Dorsolateral prefrontal cortex (tissue), 122 donors: ENCODE measurements at places on chromosomes 3 and 15. TPM values are rescaled to one million over a fixed set of nuclear protein-coding genes. Genes with fewer than 3 reads are reported as not detected.
A peak's percentile ranks its signal among the peaks of the same experiment; 100 is the strongest.

PDZRN3 gene
- total RNA-seq = 48.2 TPM

DUOXA2 gene
- not detected for total RNA-seq

AQR gene
- total RNA-seq = 29.8 TPM

NME9 gene
- 16.6 TPM for total RNA-seq

ROPN1 gene
- total RNA-seq = not detected

DTX3L gene
- 6.7 TPM for total RNA-seq

SEMA3G gene
- 1.6 TPM for total RNA-seq

CHRNA3 gene
- total RNA-seq = not detected

NR2E3 gene
- total RNA-seq = not detected

HES1 gene
- total RNA-seq = 18.9 TPM

C2CD4A gene
- total RNA-seq = 0.19 TPM

DNA sequence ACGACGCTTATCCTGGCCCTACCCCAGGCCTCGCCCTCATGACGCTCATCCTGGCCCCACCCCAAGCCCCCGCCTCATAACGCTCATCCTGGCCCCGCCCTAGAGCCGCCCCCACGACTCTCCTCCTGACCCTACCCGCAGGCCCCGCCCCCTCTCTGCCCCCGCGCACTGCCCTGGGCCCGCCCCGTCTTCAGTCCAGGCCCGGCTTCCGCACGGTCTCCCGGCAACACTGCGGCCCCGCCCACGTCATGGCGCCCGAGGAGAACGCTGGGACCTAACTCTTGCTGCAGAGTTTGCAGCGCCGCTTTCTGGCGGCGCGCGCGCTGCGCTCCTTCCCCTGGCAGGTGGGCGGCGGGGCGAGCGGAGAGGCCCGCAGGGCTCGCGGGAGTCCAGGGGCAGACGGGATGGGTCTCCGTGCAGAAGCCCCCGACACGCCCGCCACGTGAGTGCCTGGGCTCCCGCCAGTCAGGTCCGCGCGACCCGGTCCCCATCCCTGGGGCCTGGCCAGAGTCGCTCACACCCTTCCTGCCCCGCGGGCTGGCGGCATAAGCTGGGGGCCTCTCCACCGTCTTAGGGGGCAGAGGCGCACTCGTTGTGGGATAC is 52.5 kb upstream of the ROPN1B start:
- peak; percentile 96 for DNase-seq

- no peak for DNase-seq
Measured at GRCh38 chr15:90291679-90292356, 26.3 kb downstream of the NGRN start.

GRCh38 chr15:89888214-89888804 is 5.5 kb downstream of the AP3S2 start:
- no peak for DNase-seq

DNA sequence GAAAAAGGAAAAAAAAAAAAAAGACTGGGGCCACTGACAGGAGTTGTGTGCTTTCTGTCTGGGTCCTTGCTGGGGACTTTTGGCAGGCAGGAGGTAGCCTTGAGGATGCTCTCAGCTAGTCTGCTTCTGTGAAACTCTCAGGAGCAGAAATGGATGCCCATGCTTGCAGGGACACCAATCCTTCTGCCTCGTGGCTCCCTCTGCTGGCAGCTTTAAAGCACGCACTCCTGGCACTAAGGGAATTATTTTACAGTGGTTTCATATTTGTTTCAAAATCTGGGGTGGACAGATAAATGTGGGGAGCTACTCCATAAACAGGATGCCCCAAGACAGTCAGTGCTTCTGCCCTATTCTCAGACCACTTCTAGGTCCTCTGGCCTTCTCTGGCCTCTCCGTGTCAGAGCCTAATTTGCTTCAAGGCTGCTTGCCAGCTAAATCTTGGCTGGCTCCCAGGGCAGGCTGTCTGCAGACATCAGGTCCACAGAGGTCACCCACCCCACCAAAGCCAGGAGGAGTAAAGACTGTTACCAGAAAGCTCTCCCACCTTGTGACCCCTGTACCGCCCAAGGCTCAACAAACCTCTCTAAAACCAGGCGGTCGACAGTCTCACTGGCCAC is 17.1 kb downstream of the TRAIP start:
- peak; percentile 68 for DNase-seq

DNA sequence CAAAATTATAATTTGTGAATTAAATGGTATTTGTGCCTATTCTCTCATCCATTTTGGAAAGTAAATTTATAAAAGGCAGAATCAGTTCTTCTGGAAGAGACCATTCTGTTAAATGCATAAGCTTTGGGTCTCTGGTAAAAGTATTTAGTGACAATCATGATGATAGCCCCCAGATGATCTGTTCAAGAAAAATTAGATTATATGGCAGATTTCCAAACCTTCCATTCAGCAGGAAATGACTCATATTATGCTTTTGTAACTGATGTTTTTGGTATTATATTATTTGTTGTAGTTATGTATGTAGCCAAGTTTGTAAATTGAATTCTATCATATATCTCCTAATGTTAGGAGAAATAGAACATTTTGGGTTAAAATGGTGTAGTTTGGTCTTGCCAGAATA is 340.8 kb upstream of the DPH6 start:
- no peak for DNase-seq

GRCh38 chr3:11136116-11136515 is 18.2 kb upstream of the HRH1 start:
- DNase-seq = no peak

DNA sequence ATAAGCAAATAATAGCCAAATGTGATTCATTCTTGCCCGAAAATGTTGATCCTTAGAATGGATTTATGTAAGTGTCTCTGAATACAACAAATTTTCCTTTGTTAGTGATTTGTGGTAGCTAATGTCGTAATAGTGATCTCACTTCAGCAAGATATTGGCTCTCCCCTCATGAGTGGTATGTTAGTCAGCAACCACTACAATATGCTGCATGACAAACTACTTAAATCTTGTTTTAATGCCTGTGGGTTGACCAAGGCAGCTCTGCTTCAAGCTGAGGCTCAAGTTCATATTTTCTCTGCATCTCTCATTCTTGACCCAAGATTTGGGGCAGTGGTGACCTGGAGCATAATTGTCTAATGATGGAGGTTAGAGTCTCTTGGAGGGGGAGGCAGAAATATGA is 49.8 kb upstream of the GALNT15 start:
- DNase-seq = no peak

DNA sequence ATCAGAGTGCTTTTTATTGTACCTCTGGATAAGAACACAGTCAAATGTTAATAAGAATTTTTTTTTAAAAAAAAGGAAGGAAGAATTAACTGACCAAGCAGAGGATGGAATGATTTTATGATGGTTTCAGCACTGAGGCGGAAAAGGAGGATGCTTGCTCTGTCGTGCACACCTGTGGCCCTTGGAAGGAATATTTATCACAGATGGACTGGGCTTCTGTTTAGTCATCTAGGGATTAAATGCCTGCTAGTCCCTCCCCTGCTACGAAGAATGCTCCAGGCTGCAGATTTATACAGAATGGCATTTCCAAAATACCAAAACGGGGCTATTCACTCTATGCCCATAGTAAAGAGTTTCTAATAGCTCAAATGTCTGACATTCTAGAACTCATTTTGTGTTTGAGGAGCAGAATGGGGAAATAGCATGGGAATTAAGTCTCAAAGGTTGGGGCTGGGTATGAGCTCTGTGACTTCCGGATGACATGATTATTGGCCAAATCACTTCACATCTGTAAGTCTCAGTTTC is 92.8 kb upstream of the BCL6 start:
- no peak for DNase-seq

- no peak for DNase-seq
Measured at GRCh38 chr15:94174399-94174802, 57.0 kb upstream of the MCTP2 start.

GRCh38 chr15:73249499-73249898 is 119.3 kb downstream of the HCN4 start:
- DNase-seq = no peak

DNA sequence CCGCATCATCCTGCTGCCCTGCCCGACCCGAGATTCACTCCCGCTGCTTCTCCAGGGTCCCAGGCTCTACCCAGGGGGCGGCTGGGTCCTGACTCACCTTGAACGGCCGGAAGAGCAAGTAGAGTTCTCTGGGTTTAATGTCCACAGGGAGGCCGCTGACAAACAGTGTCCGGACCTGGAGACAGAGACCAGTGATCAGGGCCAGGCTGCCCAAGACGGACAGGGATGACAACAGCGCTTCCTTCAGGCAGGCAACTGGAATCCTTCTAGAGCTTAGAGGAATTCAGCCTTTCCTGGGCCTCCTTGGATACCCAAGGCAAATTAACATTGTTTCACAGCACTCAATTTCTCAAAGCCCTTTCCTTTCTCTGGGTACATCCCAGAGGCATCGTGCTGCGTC is 23.9 kb downstream of the RBPMS2 start:
- DNase-seq = no peak

DNA sequence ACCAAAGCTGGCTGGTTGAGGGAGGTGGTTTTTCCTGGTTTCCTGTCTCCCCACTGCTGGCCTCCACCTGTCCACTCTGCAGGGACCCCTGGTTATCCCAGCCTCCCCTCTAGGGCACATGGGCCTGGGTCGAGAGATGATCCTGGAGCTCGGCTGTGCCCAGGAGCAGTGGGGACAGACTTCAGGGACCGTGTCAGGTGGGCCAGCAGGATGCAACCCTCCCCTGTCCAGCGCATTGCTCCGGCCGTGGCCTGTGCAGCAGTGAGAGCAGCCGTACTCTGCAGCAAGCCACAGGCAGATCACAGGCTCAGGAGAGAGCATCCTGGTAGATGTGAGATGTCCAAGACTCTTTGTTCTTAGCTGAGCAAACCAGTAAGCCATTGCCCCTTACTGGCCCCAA is 92.5 kb upstream of the RPL32 start:
- no peak for DNase-seq

- DNase-seq = no peak
Measured at GRCh38 chr3:24264748-24265158, 229.9 kb downstream of the THRB start.

GRCh38 chr3:141575879-141576743 is 89.3 kb downstream of the RASA2 start:
- no peak for DNase-seq

DNA sequence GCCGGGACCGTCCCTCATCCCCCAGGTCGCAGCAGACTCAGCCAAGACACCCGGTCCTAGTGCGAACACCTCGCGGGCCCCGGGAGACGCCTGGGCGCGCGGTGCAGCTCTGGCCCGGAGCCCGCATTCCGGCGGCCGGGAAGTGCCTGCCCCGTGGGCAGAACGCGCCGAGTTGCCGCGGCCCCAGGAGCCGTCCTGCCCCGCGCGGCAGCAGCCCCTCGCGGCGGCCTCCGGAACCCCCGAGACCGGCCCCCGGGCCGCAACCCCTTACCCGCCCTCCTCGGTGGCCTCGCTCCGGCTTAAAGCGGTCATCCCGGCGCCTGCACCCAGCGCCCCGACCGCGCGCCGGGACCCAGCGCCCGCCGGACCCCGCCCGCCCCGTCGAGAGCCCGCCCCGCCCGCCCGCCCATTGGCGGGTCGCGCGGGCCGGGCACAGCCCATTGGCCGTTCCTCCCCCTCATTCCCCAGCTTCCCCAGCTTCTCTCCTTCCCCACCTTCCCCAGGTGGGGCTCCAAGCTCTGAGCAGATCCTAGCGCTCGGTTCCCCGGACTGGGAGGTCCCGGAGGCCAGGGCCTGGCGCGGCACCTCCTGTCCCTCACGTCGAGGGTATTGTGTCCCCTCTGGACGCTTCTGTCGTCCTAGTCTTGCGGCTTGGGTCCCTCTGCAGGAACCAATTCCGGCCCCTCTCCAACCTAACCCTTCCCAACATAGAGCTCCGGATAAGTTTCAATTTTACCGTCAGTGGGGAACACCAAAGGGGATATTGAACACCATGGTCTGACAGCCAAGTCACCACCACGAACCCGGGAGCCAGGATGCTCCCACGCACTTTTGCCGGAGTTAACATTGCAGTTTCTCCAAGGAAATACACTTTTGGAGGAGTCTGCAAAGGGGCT is at the start of gene GRAMD2A:
Gene GRAMD2A (minus strand): TSS at position 328 of the 896 bp plus-strand sequence.
- DNase-seq = no peak

GRCh38 chr3:184129012-184129411 is 6.1 kb upstream of the EIF2B5 start:
- no peak for DNase-seq

- DNase-seq = peak; percentile 23
Measured at GRCh38 chr3:112560721-112561483, 860 bp downstream of the ATG3 start.

- DNase-seq = no peak
Measured at GRCh38 chr3:138440121-138440521, 5.7 kb downstream of the ESYT3 start.

GRCh38 chr3:13045904-13046568 is 27.2 kb downstream of the IQSEC1 start:
- DNase-seq = peak; percentile 77

GRCh38 chr3:187377842-187378241 is 9.7 kb downstream of the RTP4 start:
- DNase-seq = no peak

- no peak for DNase-seq
Measured at GRCh38 chr15:71118881-71119632, 3.8 kb downstream of the THSD4 start.

- DNase-seq = peak; percentile 59
Measured at GRCh38 chr15:59292442-59293151, 80.1 kb downstream of the MYO1E start.

GRCh38 chr3:2597615-2598014 is 498.9 kb downstream of the CNTN4 start:
- DNase-seq = no peak

DNA sequence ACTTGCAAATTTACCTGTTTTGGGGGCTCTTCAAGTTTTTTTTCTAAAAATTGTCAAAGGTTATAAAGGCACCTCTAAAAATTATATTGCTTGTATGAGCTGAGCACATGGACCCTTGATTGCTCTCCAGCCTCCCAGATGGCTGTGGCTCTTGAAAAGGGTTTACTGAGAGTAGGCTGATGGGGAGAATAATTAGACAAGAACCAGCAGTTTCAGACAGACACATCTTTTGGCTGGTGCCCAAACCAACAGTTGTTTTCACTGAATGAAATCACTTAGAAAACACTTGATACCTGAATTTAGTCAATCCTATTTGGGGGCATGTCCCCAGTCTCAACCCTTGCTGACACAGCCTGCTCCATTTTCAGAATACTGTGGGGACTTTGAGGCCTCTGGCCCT is 217.6 kb downstream of the KBTBD8 start:
- no peak for DNase-seq

- peak; percentile 64 for DNase-seq
Measured at GRCh38 chr3:9746330-9746729, 3.4 kb upstream of the OGG1 start.

DNA sequence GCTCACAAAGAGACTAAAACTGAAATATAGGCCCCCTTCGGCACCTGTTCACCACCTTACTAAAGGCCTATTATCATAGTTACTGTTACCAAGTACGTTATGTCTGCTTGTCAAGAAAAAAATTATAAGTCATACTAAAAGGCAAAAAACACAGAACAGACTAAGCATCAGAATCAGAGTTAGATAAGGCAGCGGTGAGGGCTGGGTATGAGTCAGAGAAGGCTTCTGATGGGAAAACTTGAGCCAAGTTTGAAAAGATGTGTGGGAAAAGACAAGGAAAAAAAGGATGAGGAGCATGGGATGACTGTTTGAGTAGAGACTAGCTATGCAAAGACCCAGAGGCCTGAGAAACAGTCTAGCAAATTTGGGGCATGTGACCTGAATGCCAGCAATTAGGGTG is 387.2 kb upstream of the SGO1 start:
- no peak for DNase-seq
